ENCODE measurements at places on chromosomes 6 and 20.
A peak's percentile ranks its signal among the peaks of the same experiment; 100 is the strongest.

DNA sequence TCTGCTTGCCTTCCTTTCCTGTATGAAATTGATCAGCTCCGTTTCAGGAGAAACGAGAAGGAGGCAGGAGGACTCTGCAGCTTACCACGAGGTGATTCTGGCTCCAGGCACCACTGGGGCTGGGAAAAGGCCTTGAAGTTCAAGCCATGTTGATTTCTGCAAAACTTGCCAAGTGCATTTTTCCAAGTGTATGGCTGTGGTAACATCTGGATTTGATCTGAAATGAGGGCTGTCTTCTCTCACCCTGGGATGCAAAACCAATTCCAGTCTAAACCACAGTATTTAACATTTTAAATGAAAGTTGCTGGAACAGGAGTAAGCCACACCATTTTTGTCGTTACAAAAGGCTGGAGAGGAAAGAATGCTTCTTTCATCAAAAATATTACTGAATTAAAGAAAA is 36.1 kb upstream of the FAM210B start:
- DNase-seq, result no peak

GRCh38 chr6:84776392-84776791 is 12.0 kb upstream of the TBX18 start:
- DNase-seq, result no peak

GRCh38 chr6:30882204-30882758 is 2.0 kb upstream of the DDR1 start:
- DNase-seq, result no peak

GRCh38 chr6:41970436-41970846 is 28.8 kb upstream of the CCND3 start:
- no peak for DNase-seq

DNA sequence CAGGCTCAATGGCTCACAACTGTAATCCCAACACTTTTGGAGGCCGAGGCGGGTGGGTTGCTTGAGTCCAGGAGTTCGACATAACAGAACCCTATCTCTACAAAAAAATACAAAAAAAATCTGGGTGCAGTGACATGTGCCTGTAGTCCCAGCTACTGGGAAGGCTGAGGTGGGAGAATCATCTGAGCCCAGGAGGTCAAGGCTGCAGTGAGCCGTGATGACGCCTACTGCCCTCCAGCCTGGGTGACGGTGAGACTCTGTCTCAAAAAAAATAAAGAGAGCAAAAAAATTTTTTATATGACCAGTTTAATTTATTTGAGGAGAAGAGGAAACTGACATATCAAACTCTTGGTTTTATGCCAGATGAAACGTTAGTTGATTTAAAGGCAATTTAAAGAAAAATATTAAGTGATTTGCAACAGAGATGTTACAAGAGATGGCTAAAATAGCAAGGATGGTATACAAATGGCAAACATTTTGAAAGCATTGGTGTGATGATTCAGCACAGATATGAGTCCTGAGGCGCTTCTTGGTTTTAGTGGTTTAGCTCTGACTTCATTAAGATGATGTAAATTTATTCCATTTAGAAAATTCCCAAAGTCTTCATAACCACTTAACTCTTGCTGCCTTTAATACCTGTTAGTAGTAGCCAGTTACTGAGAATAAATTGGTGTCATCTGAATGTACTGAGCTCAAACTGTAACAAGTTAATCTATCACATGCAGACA is 17.7 kb downstream of the GTF2H5 start:
- DNase-seq, result peak; percentile 79

- DNase-seq, result no peak
Observed at GRCh38 chr6:506508-506907, 115.0 kb downstream of the IRF4 start.

GRCh38 chr6:43929511-43929910 is 159.5 kb downstream of the VEGFA start:
- DNase-seq, result no peak

Measured in NCI-H226 (cell line).